NT2/D1 (cell line): ENCODE measurements at places on chromosomes 11 and 22.

DNA sequence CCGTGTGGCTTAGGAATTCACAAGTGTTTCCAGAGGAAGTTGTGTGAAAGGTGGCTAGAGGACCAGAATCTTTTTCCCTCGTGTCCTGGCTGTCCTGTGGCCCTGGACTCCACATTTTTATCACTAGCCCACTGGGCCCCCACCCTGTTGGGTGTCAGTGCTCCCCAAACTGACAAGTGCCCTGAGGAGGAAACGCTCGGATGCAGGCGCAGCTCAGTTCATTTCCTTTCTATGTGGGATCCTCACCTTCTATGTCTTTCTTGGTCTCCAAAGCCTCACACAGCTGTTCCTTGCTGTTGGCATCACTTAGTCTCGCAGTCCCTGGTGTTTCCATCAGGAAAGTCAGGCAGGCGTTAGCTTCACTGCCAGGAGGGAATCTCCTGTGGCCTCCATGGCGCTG is 68.0 kb upstream of the KCNQ1OT1 start:
- no peak for DNase-seq

DNA sequence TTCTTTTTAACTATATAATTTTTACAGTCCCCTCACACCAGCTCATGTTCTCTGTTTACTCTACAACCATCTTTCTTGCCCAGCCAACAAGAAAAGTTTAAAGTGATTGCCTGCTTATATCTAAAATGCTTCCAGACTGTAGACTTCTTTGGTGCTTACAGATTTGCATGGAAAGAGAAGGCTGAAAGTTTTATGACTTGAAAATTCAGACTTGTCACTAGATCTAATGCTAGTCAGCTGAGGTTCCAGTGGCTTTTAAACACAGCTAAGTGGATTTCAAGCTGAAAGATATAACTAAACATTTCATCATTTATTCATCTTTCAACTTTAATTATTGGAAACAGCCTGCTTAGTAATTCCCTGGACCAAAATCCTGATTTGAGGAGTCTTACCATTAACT is 178.4 kb downstream of the NAV2 start:
- no peak for DNase-seq

- DNase-seq, result no peak
Observed at GRCh38 chr22:45648301-45649117, 23.1 kb upstream of the ATXN10 start.

DNA sequence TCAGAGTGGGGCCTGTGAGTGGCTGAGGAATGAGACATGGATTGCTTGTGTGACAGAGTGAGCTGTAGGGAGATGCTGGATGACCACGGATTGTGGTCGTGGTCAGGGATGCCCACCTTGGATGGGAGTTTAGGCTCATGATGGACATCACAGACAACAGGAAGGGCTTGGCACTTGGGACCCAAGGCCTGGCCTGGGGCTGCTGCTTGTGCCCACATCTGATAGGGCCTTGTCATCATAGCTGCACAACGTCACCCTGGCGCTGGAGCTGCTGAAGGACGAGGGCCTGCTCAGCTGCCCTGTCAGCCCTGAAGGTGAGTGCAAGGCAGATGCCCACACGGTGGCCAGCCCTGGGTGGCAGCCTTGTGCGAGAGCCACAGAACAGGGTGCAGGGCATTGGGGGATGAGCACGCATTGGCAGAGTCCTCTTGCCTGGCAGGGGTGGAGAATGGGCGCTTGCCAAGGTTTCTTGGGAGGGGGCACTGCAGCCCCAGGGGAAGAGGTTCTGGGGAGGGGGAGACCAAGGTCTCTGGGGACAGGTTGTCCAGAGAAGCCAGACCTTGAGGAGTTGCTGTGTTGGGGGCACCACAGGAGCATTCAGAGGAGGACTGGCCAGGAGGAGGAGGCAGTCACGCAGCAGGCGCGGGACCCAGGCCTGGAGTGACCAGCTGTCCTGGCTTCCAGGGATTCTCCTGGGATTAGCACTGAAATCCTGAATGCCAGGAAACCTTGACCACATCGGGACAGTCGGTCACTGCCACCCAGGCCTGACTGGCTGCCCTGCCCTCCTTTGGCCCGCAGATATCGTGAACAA is 25.0 kb downstream of the PARVG start:
- no peak for DNase-seq

DNA sequence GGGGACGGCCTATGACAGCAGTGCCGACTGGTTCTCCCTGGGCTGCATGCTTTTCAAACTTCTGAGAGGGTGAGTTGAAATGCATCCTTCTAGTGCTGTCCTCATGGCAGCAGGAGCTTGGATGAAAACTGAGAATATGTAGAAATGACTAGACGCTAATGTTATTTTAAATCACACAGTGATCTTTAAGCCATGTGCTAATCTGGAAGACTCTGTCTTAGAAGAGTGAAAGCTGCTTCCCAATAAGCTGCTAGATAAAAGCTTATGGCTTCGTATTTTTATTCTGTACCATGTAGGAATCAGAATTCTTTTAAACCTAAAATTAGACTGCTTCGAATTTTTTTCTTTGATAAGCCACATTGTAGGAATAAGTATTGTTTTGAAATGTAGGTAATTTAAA is 46.8 kb upstream of the MYO18B start:
- no peak for DNase-seq

- no peak for DNase-seq
Observed at GRCh38 chr11:128165572-128165971, 421.8 kb downstream of the ETS1 start.

DNA sequence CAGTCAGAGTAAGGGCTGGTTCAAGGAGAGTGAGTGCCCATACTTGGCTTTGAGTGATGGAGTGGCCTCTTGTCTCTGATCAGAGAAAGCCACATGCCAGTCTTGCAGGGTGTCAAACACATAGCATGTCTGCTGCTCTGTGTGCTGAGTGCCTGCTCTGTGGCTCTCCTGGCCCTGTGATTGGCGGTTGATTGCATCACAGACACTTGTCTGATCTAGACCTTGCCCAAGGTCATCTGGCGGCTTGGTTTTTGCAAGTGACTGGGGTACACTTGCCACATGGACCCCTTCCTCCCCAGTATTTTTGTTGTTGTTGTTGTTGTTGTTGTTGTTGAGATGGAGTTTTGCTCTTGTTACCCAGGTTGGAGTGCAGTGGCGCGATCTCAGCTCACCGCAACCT is 10.3 kb downstream of the OSBP2 start:
- DNase-seq, result no peak

DNA sequence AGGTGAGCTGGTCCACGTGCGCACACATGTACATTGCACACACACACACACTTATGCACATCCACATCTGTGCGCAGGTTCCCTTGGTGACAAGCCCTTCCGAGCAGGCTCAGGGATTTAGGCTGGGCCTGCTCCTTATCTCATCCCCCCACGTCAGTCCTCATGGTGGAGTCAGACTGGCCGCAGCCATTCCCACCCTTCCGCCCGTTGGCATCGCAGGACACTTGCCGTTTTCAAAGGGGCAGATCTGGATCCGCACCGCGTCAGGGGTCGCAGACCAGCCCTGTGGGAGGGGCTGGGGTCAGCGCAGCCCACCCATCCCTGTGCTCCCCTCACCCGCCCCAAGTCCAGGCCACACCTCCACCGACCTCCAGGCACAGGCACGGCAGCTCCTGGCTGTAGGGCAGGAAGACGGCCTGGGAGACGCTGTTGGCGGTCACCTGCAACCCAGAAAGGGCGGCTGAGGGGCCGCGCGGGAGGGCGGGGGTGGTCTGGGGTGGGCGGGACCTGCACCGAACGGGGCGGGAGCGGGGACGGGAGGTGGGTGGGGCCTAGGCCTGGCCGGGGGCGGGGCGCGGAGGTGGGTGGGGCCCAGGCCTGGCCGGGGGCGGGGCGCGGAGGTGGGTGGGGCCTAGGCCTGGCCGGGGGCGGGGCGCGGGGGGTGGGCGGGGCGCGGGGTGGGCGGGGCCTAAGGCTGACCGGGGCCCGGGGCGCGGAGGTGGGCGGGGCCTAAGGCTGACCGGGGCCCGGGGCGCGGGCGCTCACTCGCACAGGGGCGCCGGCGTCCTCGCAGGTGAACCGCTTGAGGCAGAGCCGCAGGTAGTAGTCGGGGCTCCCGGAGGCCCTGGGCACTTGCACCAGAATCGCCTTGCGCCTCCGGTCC is 13.3 kb downstream of the IL17REL start:
- DNase-seq, result no peak

- no peak for DNase-seq
Observed at GRCh38 chr11:43943931-43944751, 1.7 kb downstream of the C11orf96 start.

DNA sequence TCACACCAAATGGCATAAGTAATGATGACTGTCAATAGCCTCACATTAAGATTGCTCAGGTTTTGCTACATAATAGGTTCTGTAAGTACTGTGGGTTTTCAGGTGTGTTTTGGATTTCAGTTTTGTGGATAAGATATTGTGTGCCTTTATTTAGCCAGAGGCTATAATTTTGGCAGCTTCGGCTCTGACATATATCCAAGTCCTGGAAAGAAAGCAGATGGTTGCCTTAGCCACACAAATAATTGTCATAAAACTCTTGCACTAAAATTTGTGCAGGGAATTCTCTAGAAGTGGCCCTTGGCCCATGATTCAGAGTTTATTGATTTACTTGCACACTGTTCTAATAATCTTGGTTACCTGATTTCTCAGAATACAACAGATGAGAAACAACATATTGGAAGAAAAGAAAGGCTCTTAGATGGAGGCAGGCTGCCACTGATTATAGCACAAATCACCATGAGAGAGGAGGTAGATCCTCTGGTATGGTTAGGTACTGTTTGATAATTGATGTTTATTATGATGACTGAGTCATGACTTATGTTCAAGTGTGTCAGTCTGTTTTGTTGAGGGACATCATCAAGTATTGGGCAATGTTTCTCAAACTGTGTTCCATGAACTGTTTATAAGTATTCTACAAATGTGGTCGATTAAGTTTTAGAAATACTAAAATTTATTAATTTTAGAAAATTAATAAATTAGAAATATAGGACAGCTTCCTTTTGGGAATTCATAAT is 9.6 kb downstream of the REXO2 start:
- DNase-seq, result no peak

DNA sequence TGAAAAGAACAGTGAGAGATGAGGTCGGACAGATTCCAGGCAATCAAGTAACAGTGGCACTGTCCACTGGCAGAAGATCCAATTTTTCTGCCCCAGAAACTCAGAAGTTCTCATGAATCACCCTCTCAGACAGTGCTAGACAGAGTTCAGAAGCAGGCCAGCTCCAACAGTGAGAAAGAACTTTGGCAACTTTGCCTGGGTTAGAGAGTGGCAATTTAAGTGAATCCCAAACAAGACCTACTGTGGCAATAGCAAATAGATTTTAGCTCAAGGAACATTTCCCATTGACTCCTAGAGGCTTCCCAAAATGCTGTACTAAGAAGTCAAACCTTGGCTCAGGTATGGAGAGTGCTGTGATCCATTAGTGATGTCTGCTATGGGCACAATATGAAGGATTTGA is 12.3 kb downstream of the CD44 start:
- no peak for DNase-seq

GRCh38 chr11:86800076-86800959 is at the start of gene PRSS23:
TSS of gene PRSS23 (plus strand) at chr11:86800542. CDS start at chr11:86807644, 7,102 bp downstream.
- DNase-seq, result peak; percentile 15
